ENCODE measurements at places on chromosomes 7 and 10.

DNA sequence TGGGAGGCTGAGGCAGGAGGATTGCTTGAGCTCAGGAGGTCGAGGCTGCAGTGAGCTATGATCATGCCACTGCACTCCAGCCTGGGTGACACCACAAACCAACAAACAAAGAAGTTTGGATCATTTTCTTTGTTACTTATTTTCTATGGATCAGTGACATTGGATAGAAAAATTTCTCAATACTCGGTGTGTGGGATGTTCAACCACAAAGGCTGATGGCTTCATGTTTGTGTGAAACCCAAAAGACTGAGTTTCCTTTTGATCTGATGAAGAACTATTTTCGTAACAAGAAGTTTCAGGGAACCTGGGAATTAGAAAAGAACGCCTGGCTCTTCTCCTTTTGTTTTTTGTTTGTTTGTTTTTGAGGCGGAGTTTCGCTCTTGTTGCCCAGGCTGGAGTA, 104.0 kb downstream of the HOXA1 start:
- no peak for DNase-seq

DNA sequence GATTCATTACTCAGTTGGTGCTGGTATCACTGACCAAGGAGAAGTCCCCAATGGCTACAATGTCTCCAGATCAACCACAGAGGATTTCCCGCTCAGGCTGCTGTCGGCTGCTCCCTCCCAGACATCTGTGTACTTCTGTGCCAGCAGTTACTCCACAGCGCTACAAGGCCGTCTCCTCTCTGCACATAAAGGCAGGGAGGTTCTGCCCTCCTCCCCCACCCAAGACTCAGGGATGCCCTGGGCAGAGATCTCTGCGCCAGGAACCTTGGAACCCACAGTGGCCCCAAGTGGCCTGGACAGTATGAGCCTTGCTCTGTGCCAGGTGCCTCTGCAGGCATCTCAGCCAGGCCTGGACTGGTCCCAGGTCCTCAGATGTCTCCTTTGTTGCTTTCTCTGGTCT, 193.4 kb upstream of the PRSS58 start:
- no peak for DNase-seq

GRCh38 chr7:143392875-143393266, 11.7 kb downstream of the ZYX start:
- no peak for DNase-seq

DNA sequence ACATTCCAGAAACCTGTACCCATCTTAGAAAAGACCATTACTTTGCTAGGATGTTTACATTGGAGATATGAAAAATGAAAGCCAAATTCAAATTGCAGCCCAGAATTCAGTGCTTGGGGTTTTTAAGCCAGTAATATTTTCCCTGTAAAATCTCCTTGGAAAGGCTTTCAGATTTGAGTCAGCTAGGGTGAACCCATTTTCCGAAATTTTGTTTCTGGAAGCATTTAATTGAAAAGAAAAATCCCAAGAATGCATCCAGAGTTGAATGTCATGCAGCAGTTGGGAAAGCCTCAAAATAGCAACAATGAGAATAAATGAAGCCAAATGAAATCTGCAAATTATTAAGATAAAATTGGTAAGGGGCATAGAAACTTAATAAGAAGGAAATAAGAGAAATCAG, 106.4 kb downstream of the BMPER start:
- no peak for DNase-seq

DNA sequence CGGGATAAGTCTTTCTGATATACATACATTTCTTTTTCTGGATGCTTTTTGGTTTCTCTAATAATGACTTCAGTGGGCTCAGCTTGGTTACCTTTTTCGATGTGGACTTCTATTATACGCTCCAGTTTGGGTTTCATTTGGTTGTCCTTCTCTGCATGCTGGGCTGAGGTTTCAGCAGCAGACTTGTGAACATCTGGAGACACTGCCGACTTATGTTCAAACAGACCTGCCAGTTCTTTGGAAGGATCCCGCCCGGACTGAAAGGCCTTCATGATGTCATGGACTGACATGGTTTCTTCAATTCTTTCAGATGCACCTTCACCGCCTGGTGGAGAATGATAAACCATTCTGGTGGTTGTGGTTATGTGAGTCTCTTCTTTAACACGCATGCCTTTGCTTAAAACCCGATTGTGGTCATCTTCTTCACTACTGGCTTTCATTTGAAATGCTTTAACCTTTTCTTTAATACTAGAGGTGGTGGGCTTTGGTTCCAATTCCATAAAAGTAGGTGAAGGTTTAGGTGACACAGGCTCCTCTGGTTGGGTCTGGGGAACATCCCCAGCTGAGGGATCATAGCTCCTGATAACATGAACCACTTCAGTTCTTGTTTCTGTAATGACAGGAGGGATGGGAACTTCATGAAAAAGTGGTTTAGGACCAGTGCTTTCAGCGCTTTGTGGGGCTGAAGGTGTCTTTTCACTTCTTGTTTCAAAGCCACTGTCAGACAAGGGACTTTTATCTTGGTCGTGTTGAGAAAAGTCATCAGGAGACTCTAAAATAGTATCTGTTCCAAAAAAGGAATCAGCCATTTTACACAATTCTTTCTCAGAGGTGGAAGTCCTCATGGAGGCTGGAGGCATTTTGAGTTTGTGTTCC, 167.7 kb upstream of the CCDC6 start:
- DNase-seq: no peak

- no peak for DNase-seq
Measured at GRCh38 chr7:55053651-55054571, 35.1 kb downstream of the EGFR start.

DNA sequence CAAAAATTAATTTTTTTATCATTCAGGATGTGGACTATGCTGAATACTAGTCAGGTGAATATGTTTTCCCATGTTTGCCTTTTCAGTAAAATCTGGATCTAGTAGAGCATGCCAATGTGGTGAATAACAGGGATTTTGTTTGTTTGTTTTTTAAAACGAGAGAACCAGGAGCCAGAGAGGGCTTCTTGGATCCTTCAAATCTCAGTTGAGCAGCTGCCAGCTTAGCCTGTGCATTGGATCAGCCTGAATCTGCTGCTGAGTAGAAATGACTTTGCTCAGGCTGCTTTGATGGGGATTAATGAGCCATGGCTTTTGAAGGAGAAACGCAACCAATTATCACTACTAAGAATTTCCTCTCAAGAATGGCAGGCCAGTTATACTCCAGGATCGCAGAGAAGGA, 493.8 kb downstream of the ARL4A start:
- DNase-seq: no peak

DNA sequence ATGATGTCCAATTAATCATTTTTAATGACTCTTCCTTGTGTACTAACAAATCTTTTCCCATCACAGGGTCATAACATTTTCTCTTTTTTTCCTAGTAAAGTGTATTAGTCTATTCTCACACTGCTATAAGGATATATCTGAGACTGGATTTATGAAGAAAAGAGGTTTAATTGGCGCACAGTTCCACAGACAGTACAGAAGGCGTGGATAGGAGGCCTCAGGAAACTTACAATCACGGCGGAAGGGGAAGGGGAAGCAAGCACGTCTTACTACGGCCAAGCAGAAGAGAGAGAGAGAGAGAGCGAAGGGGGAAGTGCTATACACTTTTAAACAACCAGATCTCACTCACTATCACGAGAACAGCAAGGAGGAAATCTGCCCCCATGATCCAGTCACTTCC, 359.4 kb upstream of the NFE2L3 start:
- no peak for DNase-seq

- no peak for DNase-seq
Measured at GRCh38 chr7:153044981-153045380, 285.4 kb downstream of the ACTR3B start.

GRCh38 chr7:100875356-100875751, 451 bp downstream of the SRRT start:
- DNase-seq: no peak

DNA sequence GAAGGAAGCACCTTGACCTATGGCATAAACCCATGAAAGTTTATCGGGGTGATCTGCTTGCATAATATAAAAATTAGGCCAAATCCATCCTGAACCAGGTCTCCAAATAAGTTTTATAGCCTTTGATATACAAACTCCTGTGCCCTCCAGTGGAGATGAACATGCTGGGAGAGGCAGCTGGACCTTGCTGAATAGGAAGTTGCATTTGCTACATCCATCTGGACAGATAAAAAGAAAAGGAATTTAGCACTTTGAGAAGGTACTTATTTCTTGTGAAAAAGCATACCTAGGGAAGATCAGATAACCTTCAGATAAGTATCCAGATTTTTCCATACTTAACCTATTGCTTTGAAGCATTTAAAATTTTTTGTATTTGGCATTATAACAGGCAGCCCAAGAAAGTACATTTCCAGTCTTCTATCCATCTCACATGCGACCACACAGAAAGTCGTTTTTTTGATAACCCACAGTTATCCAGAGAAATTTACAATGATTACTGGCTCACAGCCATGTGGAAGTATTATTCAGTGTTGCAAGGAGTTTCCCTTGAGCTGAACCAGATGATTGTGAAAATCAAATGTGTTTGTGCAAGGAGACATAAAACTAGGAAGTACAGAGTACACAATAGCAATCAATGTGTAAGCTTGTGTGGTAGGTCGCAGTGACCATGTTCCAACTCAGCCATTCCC, 124.4 kb upstream of the STK17A start:
- DNase-seq: no peak

DNA sequence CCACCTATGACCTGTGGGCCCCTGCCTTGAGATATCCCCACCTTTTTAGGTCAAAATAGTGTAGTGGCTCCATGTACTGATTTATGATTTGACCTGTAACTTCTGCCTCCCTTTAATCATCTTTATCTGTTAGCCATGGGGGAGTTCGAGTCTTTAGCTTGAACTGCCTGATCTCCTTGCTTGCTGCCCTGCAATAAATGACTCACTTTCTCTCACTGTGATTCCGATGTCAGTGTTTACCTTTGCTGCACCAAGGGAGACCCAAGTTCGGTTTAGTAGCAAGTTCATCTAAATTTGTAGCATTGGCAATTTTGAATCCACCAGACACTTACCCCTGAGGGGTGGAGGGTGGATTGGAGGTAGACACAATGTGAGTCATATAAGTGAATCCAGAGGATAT, 814.6 kb upstream of the AUTS2 start:
- DNase-seq: no peak

- no peak for DNase-seq
Measured at GRCh38 chr7:76155938-76156337, 45.8 kb upstream of the SRRM3 start.

GRCh38 chr10:71349406-71349805, 30.3 kb downstream of the SLC29A3 start:
- no peak for DNase-seq

DNA sequence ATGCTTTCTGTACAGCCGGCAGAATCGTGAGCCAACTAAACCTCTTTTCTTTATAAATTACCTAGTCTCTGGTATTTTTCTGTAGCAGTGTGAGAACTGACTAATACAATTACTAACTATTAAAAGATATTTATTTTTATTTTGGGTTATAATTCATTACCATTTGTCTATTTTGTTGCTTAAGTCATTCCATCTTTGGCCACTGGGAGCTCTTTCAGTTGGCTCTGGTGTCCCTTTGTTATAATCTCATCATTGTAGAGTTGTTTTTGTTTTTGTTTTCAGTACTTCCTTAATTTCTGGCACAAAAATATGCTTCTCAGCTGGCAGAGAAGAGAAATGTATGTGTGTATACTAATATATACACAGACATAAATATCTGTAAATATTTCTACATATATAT, 807.9 kb upstream of the MBL2 start:
- DNase-seq: no peak

DNA sequence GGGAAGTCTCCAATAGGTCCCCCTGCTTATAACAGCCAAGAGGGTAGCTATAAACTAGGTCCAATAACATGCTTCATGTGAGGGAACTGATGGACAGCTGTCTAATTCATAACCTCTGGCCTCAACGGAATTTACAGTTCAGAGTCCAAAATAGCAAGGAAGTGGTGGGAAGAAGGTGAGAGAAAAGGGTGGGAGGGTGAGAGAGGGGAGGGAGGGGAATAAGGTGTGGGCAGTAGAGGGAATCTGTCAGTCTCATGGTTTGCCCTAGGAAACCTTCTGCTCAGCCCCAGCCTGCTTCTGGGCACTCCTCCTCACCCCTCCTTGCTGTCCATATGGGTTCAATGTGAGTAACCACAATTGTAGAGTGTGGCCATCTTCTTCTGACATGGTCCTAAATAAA, 133.4 kb upstream of the ADO start:
- DNase-seq: no peak

DNA sequence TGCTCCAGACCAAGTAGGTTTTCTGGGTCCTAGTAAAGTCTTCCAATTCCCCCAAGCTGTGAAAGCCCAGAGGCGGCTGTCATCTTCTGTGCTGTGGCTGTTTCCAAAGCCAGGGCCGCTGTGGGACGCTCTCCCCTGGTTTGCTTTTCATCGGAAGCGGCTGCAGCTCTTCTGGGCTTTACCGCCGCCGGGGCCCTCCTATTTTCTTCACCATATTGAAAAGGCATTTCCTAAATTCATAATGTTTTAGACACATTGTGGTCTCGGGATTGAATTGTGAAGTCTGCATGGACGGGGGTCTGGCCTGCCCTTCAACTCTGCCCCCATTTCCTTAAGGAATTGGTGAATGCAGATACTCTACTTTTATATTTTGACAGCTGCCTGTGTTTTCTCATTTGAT, 551.4 kb upstream of the MGMT start:
- no peak for DNase-seq

DNA sequence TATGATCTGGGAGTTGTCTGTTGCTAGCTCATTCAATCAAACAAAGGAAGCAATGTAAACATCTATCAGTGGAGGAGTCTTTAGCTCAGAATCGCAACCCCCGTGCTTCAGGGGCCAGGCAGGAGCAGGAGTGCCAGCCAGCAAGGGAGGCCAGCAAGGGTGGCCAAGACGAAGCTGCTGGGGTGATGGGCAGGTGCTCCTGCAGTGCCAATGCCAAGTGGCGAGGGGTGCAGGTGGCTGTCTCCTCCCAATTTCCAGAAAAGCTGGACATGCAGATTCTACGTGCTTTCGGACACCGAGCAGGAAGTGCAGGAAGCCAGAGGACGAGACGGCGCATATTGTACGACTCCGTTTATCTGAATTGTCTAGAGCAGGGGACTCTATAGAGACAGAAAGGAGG, 48.1 kb upstream of the EBF3 start:
- DNase-seq: no peak

DNA sequence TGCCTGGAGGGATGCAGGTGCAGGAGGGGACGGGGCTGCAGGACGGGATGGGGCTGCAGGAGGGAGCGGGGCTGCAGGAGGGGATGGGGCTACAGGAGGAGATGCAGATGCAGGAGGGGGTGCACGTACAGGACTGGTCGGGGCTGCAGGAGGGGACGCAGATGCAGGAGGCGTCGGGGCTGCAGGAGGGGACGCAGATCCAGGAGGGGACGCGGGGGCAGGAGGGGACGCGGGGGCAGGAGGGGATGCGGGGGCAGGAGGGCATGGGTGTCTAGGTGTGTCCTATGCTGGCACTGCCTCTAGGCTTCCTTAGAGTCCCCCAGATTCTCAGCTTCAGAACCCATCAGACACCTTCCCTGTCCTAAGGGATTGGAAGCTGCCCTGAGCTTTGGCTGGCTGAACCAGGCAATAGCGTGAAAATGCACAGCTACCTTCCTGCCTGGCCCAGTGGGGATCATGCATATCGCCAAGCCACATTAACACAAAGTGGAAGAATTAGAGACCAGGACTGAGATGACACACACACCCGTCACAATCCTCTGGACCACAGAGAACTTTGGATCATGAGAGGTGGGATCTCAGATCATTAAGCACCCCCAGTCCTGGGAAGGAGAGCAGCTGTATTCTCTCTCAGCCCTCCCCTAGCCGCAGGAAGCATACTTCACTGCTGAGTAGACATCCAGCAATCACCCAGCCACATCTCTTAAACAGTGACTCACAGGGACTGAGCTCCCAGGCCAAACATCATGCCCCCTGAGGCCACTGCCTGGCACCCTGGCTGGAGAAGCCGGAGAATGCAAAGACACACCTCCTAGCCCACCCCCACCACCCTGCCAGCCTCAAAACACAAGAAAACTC, 67.3 kb downstream of the VWA2 start:
- DNase-seq: no peak

All from stimulated activated CD8-positive, alpha-beta memory T cell treated with anti-CD3 and anti-CD28 coated beads, Interleukin-2, amount 100 ng/mL, for 1 hour (primary cell).